Activated T-cell treated with anti-CD3 and anti-CD28 coated beads, Interleukin-2, amount 50 U/mL, for 72 hours (primary cell): ENCODE measurements at places on chromosomes 3 and 15.

DNA sequence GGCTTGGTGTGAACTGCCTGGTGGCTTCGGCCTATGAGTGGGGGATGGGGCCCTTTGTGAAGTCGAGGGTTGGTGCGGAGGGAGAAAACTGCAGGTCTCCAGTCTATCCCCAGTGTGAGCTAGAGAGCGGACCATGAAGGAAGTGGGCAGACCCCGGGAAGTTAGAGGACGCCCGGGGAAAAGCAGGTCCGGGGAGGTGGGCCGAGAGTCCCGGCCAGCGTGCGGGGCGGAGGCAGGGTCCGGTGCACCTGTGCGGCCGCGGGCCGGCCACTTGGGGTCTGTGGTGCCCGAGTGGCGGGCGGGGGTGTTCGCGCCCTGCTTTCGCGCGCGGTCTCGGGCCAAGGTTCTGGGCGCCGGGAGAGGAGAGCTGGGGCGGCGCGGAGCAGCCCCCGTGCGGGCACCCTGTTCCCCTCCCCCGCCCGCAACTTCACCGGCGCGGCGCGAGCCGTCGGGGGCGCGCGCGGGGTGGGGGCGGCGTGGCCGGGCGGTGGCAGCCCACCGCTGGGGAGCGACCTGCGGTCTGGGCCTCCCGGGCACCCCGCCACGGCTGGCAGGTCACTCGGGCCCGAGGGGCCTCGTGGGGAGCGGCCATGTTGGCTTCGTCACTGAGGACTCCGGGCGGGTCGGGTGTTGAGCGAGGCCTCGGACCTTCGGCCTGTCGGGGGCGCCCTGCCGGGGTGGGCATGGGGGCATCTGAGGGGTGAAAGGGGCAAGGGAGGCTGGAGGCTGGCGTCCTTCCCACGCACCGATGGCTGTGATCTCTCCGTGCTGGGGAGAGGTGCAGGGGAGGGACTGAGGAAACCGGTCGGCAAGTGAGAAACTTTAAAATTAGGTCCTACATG lies 4.8 kb downstream of the UBE2E1 start:
- peak; percentile 65 for DNase-seq

- DNase-seq, result no peak
These were observed 53.6 kb downstream of the ANKRD28 start for GRCh38 chr3:15744176-15744575.

DNA sequence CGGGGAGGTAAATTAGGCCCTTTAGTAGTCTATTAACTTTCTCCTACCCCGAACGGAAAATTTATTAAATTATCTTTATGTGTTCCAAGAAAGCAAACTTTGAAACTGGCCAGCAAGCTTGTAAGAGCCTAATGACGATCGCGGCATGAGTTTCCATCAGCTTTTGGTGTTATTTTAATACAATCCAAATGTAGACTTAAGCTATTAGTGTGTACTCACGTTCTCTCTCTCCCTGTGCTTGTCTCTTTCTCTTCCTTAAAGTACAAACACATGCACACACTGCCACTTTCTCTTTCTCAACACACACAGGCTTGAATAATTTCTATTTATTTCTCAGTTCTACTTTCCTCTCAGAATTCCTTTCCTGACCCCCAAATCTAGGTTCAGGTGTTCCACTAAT lies 108.8 kb upstream of the MME start:
- no peak for DNase-seq

GRCh38 chr3:141489203-141489602 lies 2.4 kb downstream of the RASA2 start:
- DNase-seq, result no peak

- DNase-seq, result no peak
These were observed 80.2 kb upstream of the C15orf39 start for GRCh38 chr15:75121491-75121890.

GRCh38 chr3:63922491-63923199 lies 10.5 kb upstream of the SCAANT1 start:
- DNase-seq, result no peak

DNA sequence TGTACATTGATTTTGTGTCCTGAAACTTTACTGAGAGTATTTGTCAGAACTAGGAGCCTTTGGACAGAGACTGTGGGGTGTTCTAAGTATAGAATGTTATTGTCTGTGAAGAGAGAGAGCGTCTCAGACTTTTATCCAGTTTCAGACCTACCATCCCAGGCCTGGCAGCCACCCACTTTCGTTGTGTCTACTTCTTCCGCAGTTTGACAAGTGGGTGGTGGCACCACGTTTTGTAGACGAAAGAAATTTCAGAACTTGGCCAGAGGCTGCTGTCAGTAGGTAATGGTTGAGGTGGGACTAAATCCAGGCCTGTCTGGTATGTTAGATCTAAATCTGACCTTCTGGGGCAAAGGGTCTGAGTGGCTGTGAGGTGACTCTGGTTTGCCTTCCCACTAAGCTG lies 13.4 kb upstream of the TRAK1 start:
- no peak for DNase-seq

GRCh38 chr3:155979746-155980145 lies 109.3 kb downstream of the GMPS start:
- no peak for DNase-seq

DNA sequence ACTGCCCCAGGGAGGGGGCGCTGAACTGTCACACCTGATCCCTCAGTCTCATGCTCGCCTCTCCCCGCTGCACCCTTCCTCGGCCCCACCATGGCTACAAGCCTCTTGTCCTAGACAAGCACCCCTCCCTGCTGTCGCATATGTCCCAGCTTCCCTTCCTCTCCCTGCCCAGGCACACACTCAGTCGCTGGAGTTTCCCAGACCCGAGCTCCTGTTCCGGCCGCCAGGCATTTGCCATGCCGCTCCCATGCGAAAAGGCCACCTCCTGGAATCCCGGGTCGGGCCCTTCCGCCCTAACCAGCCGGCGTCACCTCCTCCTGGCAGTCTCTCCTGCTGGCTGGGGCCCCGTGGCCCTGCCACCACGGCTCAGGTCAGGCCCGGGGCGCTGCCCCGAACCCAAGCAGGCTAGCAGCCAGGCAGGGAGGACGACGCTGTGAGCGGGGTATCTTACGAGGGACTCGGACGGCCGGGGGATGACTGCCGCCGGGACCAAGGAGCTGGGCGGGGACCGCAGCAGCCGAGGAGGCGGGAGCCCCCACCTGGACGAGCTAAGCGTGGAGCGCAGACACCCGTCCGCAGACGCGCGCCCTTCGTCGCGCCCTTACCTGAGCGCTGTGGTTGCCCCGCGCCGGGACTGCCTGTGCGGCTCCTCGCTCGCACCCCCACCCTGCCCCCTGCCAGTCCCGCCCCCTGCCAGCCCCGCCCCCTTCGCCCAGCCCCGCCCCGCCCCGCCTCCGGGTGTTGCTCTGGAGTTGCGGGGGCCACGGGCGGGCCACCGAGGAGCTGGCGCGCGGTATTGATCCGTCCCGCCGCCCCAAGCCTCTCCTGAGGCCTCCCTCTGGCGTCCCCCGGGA lies at the start of gene ALS2CL:
Gene ALS2CL (minus strand): TSS at position 642 of the 854 bp plus-strand sequence. CDS start 4,239 bp downstream, outside the sequence.
- peak; percentile 64 for DNase-seq

- no peak for DNase-seq
These were observed 12.0 kb downstream of the FSTL1 start for GRCh38 chr3:120438665-120439370.

DNA sequence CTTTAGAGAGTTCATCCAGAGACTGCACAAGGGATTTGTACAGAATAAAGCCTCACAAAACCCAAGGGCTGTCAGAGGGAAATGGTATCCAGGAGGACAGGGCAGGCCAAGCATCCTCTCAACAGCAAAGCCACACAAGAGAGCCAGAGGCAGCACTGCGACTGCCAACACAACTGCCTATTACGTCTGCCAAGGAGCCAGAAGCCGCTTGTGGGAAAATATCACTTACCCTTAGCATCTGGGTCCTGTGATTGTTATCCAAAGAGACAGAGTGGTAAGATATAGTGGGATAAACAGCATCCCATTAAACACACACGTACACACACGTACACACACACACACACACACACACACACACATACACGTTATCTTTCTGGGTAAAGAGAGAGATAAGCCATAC lies 618.3 kb upstream of the AGTR1 start:
- no peak for DNase-seq

DNA sequence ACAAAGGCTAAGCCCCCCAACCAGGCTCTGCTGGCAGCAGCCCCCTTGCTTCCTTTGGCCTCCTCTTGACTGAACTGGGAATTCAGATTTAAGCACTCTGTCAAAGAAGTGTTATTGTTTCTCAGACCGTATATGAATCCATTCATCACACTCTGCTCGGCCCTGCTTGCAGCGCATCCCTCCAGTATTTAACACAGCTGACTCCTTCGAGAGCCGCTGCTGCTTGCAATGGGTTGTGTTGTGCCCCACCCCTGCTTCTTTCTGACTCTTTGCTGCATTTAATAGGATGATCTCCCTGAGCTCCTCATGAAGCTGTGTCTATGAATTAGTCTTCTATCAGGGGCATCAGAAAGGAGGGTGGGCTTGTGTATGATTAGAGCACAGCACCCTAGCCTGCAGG lies 31.2 kb downstream of the C3orf20 start:
- DNase-seq, result no peak

GRCh38 chr3:32856355-32856889 lies 38.6 kb downstream of the TRIM71 start:
- no peak for DNase-seq

DNA sequence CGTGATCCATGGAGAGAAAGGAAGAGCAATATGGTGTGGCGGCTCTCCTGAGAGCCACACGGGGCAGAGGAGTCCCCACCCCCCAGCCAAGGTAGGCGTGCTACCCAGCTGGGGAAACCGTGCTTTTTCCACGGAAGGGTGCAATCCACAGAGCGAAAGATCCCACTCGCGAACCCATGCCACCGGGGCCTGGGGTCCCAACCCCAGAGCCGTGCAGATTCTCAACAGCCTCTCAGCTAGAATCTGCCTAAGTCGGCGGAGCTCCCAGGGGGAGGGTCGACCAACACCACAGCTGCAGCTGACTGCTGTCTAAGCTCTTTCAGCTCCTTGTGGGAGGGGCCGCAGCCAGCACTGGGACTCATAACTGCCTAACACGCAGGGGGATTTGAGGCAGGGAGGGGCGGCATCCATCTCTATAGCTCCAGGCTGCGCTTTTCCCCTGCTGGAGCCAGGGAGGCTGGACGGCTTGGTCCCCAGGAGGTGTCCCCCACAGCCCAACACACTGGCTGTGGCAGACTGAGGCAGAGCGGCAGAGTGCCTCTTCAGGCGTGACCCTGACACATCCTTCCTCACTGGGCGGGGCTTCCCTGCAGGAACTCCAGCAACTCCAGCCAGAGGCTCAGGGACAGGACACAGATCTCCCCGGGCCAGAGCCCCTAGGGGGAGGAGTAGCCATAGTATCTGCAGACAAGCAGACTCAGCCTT lies 107.6 kb upstream of the ZBTB20 start:
- no peak for DNase-seq

DNA sequence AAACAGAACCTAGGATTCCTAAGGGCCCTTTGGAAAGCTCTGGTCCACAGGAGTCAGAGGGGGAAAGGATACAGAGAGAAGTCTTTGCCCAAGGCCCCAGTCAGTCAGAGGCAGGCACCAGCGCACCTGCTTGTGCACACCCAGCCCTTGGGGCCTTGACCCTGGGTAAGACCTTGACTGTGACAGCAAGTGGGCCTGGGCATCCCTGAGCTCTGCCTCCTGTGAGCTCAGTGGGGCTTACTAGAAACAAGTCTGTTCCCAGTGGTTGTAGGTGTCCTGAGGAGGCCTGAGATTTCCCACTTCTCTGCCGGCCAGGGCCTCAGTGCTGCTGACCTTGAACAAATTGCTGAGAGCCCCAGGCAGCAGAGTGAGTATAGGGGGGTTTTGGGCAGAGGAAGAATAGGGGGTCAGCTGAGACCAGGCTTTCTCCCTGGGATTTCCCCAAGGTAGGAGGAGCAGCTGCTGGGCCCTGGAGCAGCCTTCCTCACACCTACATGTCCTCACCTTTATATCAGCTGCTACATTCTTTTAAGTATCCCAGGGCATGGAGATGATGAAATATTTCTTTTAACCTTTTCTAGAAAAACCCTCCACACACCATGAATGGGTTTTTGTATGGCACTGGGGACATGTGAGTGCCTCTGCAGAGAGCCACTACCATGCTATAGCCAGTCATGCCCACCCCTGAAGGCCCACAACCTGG lies 9.7 kb upstream of the DAG1 start:
- DNase-seq, result no peak
